ENCODE measurements at places on chromosomes 3 and 15. TPM values are rescaled to one million over a fixed set of nuclear protein-coding genes. Genes with fewer than 3 reads are reported as not detected.
A peak's percentile ranks its signal among the peaks of the same experiment; 100 is the strongest.

GRCh38 chr3:136898549-136898948 lies 36.5 kb downstream of the NCK1 start:
- H3K4me3 ChIP-seq, result no peak overlapping the region
- H3K36me3 ChIP-seq, result no peaks in the 10 kb centered on the region
- no peak for DNase-seq

NOX5 gene
- 0.92 TPM for total RNA-seq

- H3K27me3 ChIP-seq, result no peaks in the 10 kb centered on the region
- H3K4me1 ChIP-seq, result peaks cover 12% of the 10 kb centered on the region
- no peaks in the 10 kb centered on the region for H3K36me3 ChIP-seq
- no peak for DNase-seq
These were observed 207.6 kb downstream of the MAGI1 start for GRCh38 chr3:65830948-65831732.

PLSCR2 gene
- not detected for total RNA-seq

GRCh38 chr3:79491029-79491641 lies 276.7 kb downstream of the ROBO1 start:
- no peak for DNase-seq
- no peak overlapping the region for H3K27ac ChIP-seq
- no peaks in the 10 kb centered on the region for H3K36me3 ChIP-seq
- no peaks in the 10 kb centered on the region for H3K27me3 ChIP-seq

DNA sequence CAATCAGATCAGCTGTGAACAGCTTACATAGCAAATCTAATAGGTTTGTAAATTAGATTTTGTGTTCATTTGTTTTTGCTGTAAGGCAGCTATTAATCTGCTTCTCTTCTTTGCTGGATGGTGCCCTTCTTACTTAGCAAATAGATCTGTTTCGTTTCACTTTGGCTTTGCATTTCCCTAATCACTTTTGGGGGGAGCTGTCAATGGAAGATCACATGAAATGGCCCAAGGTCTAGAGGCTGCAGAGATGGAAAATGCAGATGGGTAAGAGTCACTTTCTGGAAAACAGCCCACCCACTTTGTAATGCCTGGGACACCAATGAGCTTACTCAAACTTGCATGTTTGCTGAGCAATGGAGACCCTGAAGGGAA lies 36.4 kb downstream of the ST8SIA2 start:
- H3K4me3 ChIP-seq, result no peak overlapping the region
- no peak overlapping the region for H3K27ac ChIP-seq
- DNase-seq, result no peak
- H3K27me3 ChIP-seq, result no peaks in the 10 kb centered on the region
- no peaks in the 10 kb centered on the region for H3K4me1 ChIP-seq
- no peaks in the 10 kb centered on the region for H3K36me3 ChIP-seq

GOLGA6A gene
- total RNA-seq, result 0.42 TPM

GRCh38 chr3:31461426-31461825 lies 71.3 kb upstream of the STT3B start:
- H3K36me3 ChIP-seq, result no peaks in the 10 kb centered on the region
- no peak overlapping the region for H3K27ac ChIP-seq
- H3K27me3 ChIP-seq, result no peaks in the 10 kb centered on the region
- no peak overlapping the region for H3K4me3 ChIP-seq
- no peaks in the 10 kb centered on the region for H3K4me1 ChIP-seq
- DNase-seq, result no peak

POLQ gene
- 0.68 TPM for total RNA-seq

DNA sequence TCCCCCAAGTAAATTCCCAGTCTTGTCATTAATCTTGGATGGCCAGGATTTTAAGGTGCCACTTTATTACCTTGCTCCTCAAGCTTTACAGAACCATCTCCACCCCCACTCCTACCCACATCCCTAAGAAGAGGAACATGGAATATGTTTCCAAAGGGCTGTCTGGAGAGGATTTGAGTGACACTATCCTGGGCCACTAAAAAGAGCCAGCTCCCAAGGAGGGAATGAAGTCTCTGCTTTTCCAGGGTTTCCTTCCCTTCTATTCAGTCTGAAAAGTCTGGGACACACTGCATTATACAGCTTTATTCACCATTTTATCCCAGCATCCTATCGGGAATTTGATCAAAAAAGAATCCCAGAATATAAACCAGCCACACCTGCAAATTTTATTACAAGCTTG lies 35.6 kb upstream of the MECOM start:
- no peak overlapping the region for H3K27ac ChIP-seq
- no peak for DNase-seq
- H3K27me3 ChIP-seq, result no peaks in the 10 kb centered on the region
- no peaks in the 10 kb centered on the region for H3K36me3 ChIP-seq
- peak overlapping the region; percentile 6 for H3K4me3 ChIP-seq
- H3K4me1 ChIP-seq, result peaks cover 20% of the 10 kb centered on the region

RLBP1 gene
- not detected for total RNA-seq

AADACL2 gene
- not detected for total RNA-seq

GRCh38 chr3:48429960-48430707 lies at the start of gene PLXNB1:
Gene PLXNB1, minus strand, starts transcription at chr3:48430086. Its CDS starts 5,475 bp downstream, at chr3:48424611.
- peak within 1 kb of the TSS; percentile 88 for H3K4me3 ChIP-seq
- peaks cover 46% of the 10 kb centered on the region for H3K4me1 ChIP-seq
- H3K36me3 ChIP-seq, result no peaks in the 10 kb centered on the region
- H3K27ac ChIP-seq, result peak within 1 kb of the TSS; percentile 93
- no peaks in the 10 kb centered on the region for H3K27me3 ChIP-seq

GRCh38 chr3:106578911-106579310 lies 710.1 kb upstream of the CBLB start:
- no peaks in the 10 kb centered on the region for H3K4me1 ChIP-seq
- no peak for DNase-seq
- H3K4me3 ChIP-seq, result no peak overlapping the region
- H3K27me3 ChIP-seq, result no peaks in the 10 kb centered on the region
- H3K36me3 ChIP-seq, result no peaks in the 10 kb centered on the region

DNA sequence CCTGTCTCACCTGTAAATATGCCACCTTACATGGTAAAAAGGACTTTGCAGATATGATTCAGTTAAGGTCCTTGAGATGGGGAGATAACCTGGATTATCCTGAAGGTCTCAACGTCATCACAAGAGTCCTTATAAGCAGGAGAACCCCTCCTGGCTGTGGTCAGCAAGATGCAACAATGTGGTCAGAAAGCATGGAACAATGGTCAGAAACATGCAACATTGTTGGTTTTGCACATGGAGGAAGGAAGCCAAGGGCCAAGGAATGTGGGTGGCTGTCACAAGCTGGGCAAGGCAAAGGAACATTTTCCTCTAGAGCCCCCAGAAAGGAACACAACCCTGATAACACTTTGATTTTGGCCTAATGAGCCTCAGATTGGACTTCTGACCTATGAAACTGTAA lies 9.4 kb upstream of the SUMF1 start:
- H3K4me3 ChIP-seq, result no peak overlapping the region
- H3K4me1 ChIP-seq, result peaks cover 14% of the 10 kb centered on the region
- DNase-seq, result no peak
- H3K27ac ChIP-seq, result no peak overlapping the region
- H3K36me3 ChIP-seq, result no peaks in the 10 kb centered on the region

DNA sequence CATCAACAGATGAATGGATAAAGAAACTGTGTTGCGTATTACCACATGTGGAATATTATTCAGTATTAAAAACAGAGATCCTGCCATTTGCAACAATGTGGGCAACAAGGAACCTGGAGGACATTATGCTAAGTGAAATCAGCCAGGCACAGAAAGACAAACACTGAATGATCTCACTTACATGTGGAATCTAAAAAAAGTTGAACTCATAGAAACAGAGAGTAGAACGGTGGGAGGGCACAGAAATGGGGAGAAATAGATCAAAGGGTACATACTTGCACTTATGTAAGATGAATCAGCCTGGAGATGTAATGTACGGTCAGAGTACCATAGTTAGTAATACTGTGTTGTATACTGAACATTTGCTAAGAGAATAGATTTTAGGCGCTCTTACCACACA lies 29.8 kb upstream of the MUC13 start:
- H3K36me3 ChIP-seq, result no peaks in the 10 kb centered on the region
- no peaks in the 10 kb centered on the region for H3K27me3 ChIP-seq
- H3K4me3 ChIP-seq, result no peak overlapping the region
- DNase-seq, result no peak

DNA sequence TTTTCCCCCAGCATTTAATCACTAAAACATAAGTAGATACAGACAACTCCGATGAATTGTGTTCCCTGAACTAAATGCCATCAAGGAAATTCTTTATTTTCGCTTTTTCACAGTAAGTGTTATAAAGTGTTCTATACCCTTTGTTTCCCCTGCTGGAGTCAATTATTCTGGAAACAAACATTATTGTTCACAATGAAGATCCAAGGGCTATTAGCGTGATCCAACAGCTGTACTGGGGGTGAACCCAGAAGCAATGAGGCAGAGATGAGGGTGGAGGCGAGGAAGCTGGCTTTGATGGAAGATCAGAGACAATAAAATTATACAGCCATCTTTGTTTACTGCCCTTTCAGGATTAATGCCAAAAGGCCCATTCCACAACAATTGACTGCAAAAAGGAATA lies 250.3 kb upstream of the IGF1R start:
- no peaks in the 10 kb centered on the region for H3K36me3 ChIP-seq
- no peaks in the 10 kb centered on the region for H3K27me3 ChIP-seq
- DNase-seq, result no peak

DNA sequence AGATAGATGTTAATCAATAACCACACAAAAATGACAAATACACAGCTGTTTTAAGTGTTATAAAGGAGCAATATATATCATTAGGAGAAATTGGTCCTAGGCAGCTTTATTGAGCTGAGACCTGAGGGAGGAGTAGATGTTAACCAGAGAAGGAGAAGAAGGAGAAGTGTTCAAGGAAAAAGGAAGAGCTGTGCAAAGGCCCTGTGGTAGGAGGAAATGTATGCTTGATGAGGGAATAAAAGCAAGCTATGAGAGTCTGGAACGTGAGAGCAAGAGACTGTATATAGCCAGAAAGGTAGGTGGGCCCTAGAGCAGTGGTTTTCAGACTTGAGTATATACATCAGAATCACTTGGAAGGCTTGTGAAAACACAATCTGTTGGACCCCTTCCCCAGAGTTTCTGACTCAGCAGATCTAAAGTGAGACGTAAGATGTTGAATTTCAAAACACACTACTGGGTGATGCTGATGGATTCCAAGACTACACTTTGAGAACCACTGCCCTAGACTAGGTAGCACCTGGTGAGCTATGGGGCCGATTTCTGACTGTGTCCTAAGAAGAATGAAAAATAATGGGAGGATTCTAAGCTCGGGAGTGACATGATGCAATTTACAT lies 342.3 kb upstream of the ADAMTS9 start:
- no peak overlapping the region for H3K27ac ChIP-seq
- DNase-seq, result no peak
- no peak overlapping the region for H3K4me3 ChIP-seq
- H3K4me1 ChIP-seq, result no peaks in the 10 kb centered on the region

DNA sequence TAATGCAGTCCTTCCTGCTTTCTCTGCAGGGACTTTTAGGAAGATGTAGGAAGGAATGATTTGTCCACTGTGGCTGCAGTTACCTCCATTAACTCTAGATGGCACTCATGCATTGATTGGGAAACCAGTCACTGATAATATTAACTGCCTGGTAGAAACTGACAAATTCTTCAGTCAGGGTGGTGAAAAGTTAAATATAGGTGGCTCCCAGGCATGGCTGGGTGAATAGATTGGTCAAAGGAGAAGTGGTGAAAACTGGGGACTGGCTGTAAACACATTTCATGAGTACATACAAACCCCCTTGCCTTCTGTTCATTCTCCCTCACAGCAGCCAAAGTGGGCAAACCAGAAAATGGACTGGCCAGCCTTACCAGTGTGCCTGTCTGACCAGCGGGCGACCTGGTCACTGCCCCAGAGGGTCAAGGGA lies 333.4 kb downstream of the THSD4 start:
- H3K27ac ChIP-seq, result no peak overlapping the region
- DNase-seq, result no peak
- no peaks in the 10 kb centered on the region for H3K36me3 ChIP-seq
- H3K4me3 ChIP-seq, result no peak overlapping the region
- H3K4me1 ChIP-seq, result peaks cover 25% of the 10 kb centered on the region

GRCh38 chr3:178206521-178206920 lies 329.7 kb upstream of the KCNMB2 start:
- H3K36me3 ChIP-seq, result no peaks in the 10 kb centered on the region
- no peaks in the 10 kb centered on the region for H3K4me1 ChIP-seq
- no peak overlapping the region for H3K27ac ChIP-seq
- H3K4me3 ChIP-seq, result no peak overlapping the region
- H3K27me3 ChIP-seq, result no peaks in the 10 kb centered on the region

GRCh38 chr3:105790534-105790933 lies 78.3 kb downstream of the CBLB start:
- no peak overlapping the region for H3K27ac ChIP-seq
- H3K27me3 ChIP-seq, result no peaks in the 10 kb centered on the region
- no peak overlapping the region for H3K4me3 ChIP-seq
- no peak for DNase-seq

Data from thoracic aorta (tissue), 2 donors.